ENCODE measurements at places on chromosomes 4 and X.

DNA sequence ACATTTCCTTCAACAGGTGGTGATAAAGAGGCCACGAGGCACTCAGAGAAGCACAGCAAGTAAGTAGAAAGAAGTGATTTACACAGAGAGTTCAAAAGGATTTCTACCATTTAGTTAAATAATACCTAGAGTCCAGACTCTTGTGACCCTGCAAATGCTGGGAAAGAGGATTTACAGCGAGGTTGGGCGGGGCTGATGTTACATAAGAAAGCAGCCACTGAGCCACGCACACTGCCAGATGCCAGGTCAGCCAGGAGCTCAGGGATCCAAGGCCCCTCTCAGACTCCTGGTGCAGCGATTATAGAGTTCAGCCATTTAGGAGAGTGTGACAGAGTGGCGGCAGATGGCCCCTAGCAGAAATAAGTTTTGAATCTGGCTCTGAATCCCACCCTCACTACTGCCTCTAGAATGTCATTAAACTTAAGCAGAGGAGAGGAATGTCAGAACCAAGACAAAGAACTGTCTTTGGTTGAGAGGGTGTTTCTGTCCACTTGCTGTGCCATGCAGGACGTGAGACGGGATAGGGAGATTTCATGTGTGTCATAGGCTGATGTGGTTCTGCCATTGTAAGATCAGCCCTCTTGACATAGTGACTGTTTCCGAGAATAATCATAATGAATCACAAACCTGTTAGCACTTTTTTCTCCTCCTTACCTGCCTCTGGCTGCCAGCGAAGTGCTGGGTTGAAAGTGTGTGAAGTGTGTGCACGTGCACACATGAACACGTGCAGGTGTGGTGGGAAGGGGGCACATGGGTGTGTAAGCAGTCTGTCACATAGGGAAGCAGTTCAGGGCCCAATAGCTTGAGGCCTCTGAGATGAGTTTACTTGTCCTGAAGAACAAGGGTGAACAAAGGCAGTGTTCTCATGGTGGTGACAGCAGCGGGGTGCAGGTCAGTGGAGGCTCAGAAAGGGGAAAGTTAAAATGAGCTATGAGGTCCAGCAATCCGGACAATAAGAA, 50.1 kb downstream of the MFAP3L start:
- DNase-seq: no peak

- DNase-seq: no peak
Measured at GRCh38 chr4:1567808-1568581, 116.1 kb downstream of the FAM53A start.

GRCh38 chr4:107994894-107995293, 5.2 kb downstream of the HADH start:
- DNase-seq: no peak

DNA sequence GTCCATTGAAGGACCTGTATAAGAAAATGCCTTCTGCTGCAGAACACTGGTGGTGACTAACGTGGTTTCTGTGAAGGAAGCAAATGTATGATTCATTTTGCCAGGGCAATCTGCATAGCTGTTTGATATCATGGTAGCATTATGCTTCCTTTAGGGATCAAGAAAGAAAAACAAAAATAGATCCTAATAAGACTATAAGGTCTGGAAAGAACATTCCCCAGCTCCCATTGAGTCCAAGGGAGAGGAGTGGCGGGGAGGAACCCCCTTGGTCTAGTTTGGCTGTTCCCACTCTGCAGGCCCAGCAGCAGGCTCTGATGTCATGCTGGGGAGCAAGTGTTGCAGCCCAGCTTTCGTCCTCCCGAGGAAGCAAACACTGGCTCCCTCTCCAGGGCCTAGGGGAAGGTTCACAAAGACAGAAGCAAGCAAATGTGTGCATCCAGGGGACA, 154.5 kb upstream of the GALNT7 start:
- DNase-seq: no peak

- no peak for DNase-seq
Measured at GRCh38 chrX:136200466-136200865, 50.7 kb downstream of the MAP7D3 start.

GRCh38 chrX:43016021-43016420, 238.1 kb upstream of the PPP1R2C start:
- DNase-seq: no peak

- DNase-seq: no peak
Measured at GRCh38 chrX:147900349-147900748, 11.4 kb upstream of the FMR1 start.

DNA sequence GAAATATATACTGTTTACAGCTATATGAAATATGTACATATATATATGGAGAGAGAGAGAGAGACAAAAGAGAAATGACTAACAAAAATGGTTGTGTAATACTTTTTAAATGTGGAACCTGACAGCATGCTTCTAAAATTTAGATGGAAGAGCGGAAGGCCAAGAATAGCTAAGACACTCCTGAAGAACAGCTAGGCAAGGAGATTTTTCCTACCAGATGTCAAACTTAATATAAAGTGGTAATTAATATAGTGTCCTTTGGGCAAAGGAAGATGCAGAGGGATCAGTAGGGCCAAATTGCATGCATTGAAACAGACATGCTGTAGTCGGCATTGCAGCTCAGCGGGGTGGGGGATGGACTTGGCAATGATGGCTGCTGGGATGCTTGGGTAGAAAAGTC, 45.2 kb downstream of the ADD1 start:
- no peak for DNase-seq

Data from activated CD4-positive, alpha-beta T cell treated with anti-CD3 and anti-CD28 coated beads for 24 hours (primary cell).